Activated naive CD4-positive, alpha-beta T cell treated with anti-CD3 and anti-CD28 coated beads, Interleukin-2, amount 10 ng/mL, durations not matched to agents 5 hours and 36 hours (primary cell): ENCODE measurements at places on chromosomes 12 and 14. TPM values are rescaled to one million over a fixed set of nuclear protein-coding genes. Genes with fewer than 3 reads are reported as not detected.

Gene PLEKHH1
- 0.77 TPM for total RNA-seq

Gene RAPGEF3
- total RNA-seq, result 0.15 TPM

Gene RNF34
- total RNA-seq, result 85.7 TPM

Gene LRRK2
- total RNA-seq, result not detected

Gene SLCO1B1
- not detected for total RNA-seq

Gene KLHL33
- 0.13 TPM for total RNA-seq

Gene MLF2
- 85.0 TPM for total RNA-seq

Gene PTPRO
- total RNA-seq, result 18.8 TPM

Gene BEST3
- total RNA-seq, result not detected

Gene TPH2
- not detected for total RNA-seq

Gene GYS2
- not detected for total RNA-seq

Gene RND1
- total RNA-seq, result 1.2 TPM

Gene TBX3
- total RNA-seq, result not detected

Gene DNAI7
- not detected for total RNA-seq

Gene TBX5
- not detected for total RNA-seq

Gene OTUB2
- total RNA-seq, result 1.8 TPM

Gene BCL11B
- 105 TPM for total RNA-seq

Gene OR6C65
- total RNA-seq, result not detected

Gene USP30
- total RNA-seq, result 9.7 TPM

Gene ALKBH1
- total RNA-seq, result 14.0 TPM
